ENCODE measurements at places on chromosomes 13 and 19.

- no peaks in the 10 kb centered on the region for H3K27me3 ChIP-seq
- peak overlapping the region; percentile 60 for H3K4me3 ChIP-seq
- H3K4me1 ChIP-seq: peaks cover 53% of the 10 kb centered on the region
Observed at GRCh38 chr19:2627319-2627829, 75.1 kb downstream of the GNG7 start.

GRCh38 chr13:79621449-79621848, 140.5 kb downstream of the NDFIP2 start:
- no peaks in the 10 kb centered on the region for H3K27me3 ChIP-seq
- no peak overlapping the region for H3K4me3 ChIP-seq
- no peak for DNase-seq
- H3K4me1 ChIP-seq: no peaks in the 10 kb centered on the region

DNA sequence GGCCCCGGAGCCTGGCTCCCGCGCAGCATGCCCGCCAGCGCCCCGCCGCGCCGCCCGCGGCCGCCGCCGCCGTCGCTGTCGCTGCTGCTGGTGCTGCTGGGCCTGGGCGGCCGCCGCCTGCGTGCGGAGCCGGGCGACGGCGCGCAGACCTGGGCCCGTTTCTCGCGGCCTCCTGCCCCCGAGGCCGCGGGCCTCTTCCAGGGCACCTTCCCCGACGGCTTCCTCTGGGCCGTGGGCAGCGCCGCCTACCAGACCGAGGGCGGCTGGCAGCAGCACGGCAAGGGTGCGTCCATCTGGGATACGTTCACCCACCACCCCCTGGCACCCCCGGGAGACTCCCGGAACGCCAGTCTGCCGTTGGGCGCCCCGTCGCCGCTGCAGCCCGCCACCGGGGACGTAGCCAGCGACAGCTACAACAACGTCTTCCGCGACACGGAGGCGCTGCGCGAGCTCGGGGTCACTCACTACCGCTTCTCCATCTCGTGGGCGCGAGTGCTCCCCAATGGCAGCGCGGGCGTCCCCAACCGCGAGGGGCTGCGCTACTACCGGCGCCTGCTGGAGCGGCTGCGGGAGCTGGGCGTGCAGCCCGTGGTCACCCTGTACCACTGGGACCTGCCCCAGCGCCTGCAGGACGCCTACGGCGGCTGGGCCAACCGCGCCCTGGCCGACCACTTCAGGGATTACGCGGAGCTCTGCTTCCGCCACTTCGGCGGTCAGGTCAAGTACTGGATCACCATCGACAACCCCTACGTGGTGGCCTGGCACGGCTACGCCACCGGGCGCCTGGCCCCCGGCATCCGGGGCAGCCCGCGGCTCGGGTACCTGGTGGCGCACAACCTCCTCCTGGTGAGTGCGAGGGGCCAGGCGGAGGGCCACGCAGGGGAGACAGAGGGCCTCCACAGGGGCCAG, at the start of gene KL:
TSS of gene KL (plus strand) at position 10 of the 909 bp plus-strand sequence. CDS start at position 28, 18 bp downstream.
- H3K27me3 ChIP-seq: peaks cover 75% of the 10 kb centered on the region
- no peaks in the 10 kb centered on the region for H3K4me1 ChIP-seq
- no peak for DNase-seq
- H3K36me3 ChIP-seq: peaks cover 5% of the 10 kb centered on the region
- no peak within 1 kb of the TSS for H3K27ac ChIP-seq

DNA sequence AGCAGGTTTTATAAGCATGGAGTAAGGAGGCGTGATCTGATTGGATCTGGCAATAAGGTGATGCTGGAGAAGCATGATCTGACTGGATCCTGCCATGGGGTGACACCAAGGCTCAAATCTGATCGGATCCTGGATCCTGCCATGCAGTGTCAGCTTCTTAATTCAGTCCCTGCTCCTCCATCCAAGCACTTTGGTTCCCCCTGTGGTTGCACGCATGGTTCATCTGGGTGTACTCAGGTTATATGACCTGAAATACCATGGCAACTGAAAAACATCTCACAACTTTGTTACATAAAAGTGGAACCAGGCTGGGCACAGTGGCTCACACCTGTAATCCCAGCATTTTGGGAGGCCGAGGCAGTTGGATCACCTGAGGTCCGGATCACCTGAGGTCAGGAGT, 17.6 kb upstream of the KLK4 start:
- peaks cover 28% of the 10 kb centered on the region for H3K27me3 ChIP-seq
- peaks cover 8% of the 10 kb centered on the region for H3K4me1 ChIP-seq
- H3K4me3 ChIP-seq: no peak overlapping the region
- no peaks in the 10 kb centered on the region for H3K36me3 ChIP-seq
- DNase-seq: no peak

Measured in natural killer cell treated with Interleukin-12 subunit alpha and Interleukin-12 subunit beta and Interleukin-15 and Interleukin-18, amount 100 ng/mL, for 72 hours (primary cell).